Chondrocyte (in vitro differentiated cells): ENCODE measurements at places on chromosomes 7 and 10.

- DNase-seq: no peak
These were observed 239.5 kb downstream of the PLXNA4 start for GRCh38 chr7:132336797-132337196.

GRCh38 chr7:159075563-159076238 lies 69.0 kb downstream of the VIPR2 start:
- no peak for DNase-seq

GRCh38 chr7:50331564-50332208 lies 27.2 kb downstream of the IKZF1 start:
- DNase-seq: no peak

DNA sequence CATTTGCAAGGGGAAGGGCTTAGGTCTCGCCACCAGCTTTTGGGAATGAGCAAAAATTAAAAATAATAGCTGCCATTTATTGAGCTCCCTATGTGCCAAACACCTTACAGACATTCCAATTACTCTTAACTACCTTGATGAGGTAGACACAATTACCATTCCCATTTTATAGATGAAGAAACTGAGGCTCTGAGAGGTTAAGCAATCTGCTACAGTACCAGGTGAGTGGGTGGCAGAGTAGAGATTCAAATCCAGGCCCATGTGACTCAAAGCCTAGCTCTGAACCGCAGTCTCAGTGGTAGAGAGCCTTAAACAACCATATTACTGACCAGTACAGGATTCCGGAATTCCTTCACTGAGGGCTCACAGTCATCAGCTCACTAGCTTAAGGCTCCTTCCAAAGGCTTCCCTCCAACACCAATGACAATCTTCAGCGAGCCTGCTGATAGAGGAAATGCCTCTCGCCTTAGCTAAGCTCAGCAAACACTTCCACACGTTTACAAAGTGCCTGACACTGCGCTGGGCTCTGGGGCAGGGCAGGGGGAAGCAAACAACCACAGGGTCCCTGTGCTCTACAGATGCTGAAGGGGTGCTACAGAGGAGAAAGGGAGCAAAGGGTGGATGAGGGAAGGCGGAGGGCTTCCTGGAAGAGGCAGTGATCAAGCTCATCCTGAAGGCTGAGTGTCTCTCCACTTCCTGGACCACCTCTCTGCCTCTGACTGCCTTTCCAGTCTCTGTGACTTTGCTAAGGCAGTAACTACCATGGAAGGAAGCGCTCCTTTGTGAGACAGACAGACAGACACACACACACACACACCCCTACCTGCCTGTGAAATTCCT lies 7.4 kb downstream of the LRRC20 start:
- DNase-seq: no peak
